ENCODE measurements at places on chromosomes 1 and 21. TPM values are rescaled to one million over a fixed set of nuclear protein-coding genes. Genes with fewer than 3 reads are reported as not detected.
A peak's percentile ranks its signal among the peaks of the same experiment; 100 is the strongest.

DNA sequence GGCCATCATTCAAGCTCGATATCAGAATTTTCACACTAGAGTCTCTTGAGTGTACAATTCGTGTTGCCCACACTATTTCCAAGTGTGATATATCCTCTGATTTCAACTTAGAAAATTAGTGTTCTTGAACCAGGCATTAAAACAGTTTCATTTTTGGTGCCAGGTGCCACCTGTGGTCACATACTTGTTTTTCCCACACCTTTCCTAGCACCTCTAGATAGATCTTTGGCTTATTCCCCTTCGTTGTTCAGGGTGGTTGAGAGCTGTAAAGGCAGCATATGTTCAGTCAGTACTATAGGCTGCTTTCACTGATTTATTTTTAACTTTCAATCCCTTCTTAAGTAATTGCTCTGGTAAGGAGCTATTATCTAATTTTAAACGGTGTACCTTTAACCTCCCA lies 131.1 kb downstream of the NEK7 start:
- DNase-seq = no peak
- no peaks in the 10 kb centered on the region for H3K27me3 ChIP-seq
- H3K36me3 ChIP-seq = no peaks in the 10 kb centered on the region
- H3K27ac ChIP-seq = no peak overlapping the region
- H3K4me1 ChIP-seq = no peaks in the 10 kb centered on the region
- no peak overlapping the region for H3K4me3 ChIP-seq

DNA sequence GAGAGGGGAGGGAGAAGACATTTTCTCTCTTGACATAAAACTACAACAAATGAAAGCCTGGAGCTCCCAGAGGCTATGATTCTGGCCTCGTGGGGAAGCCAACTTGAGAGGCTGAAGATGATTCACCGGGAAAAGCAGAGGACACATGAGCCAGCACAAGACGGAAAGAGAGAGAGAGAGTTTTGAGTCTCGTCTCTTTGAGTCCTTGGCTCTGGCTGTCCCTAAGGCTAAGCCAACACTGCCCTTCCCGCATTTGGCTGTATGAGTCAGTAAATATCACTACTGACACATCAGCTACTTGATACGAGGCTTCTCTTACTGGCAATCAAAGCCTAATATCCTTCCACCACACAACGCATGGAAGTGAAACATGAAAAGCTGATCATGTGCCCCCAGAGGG lies 95.5 kb downstream of the GRIK3 start:
- DNase-seq = no peak
- no peaks in the 10 kb centered on the region for H3K36me3 ChIP-seq
- no peak overlapping the region for H3K27ac ChIP-seq
- H3K27me3 ChIP-seq = peaks cover 22% of the 10 kb centered on the region
- no peak overlapping the region for H3K4me3 ChIP-seq

Gene WNT2B
- 3.7 TPM for polyA plus RNA-seq

GRCh38 chr1:222769971-222770620 lies 33.1 kb downstream of the FAM177B start:
- H3K36me3 ChIP-seq = no peaks in the 10 kb centered on the region
- no peaks in the 10 kb centered on the region for H3K27me3 ChIP-seq
- H3K4me3 ChIP-seq = no peak overlapping the region

DNA sequence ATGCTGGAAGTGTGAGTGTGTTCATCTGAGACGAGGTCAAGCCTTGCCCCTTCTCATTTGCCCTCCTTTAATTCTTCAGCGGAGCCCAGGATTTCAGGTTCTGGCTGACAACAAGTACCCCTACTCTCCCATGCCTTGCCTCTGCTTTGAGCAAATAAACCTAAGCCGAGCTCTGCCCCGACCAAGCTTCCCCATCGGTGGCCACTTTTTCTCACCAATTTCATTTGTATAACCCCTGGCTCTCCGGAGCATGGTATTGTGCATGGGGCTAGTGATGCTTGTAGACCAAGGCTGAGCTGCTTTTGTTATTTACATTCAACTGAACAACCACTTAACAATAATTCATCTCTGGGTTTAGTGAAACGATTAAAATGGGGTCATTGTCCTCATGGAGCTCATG lies 100.2 kb upstream of the RAB3GAP2 start:
- H3K27ac ChIP-seq = no peak overlapping the region
- no peak for DNase-seq
- no peaks in the 10 kb centered on the region for H3K27me3 ChIP-seq

Gene LCE6A
- not detected for polyA plus RNA-seq

DNA sequence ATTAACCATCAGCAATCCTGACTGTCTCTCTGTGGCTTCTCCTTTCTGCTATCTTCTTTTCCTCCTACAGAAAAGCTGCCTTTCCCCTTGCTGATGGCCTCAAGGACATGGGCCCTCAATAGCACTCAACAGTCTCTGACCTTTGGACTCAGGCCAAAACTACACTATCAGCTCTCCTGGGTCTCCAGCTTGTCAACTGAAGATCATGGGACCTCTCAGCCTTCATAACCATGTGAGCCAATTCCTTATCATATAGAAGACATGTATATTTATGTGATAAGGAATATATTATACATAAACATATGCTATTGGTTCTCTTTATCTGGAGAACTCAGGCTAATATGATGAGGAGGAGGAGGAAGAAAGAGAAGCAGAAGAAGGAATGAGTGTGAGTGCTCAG lies 91.8 kb upstream of the GJB5 start:
- H3K4me3 ChIP-seq = no peak overlapping the region
- no peaks in the 10 kb centered on the region for H3K27me3 ChIP-seq
- peak overlapping the region; percentile 22 for H3K27ac ChIP-seq
- peak; percentile 49 for DNase-seq
- no peaks in the 10 kb centered on the region for H3K4me1 ChIP-seq

Gene BEND5
- polyA plus RNA-seq = 6.2 TPM

DNA sequence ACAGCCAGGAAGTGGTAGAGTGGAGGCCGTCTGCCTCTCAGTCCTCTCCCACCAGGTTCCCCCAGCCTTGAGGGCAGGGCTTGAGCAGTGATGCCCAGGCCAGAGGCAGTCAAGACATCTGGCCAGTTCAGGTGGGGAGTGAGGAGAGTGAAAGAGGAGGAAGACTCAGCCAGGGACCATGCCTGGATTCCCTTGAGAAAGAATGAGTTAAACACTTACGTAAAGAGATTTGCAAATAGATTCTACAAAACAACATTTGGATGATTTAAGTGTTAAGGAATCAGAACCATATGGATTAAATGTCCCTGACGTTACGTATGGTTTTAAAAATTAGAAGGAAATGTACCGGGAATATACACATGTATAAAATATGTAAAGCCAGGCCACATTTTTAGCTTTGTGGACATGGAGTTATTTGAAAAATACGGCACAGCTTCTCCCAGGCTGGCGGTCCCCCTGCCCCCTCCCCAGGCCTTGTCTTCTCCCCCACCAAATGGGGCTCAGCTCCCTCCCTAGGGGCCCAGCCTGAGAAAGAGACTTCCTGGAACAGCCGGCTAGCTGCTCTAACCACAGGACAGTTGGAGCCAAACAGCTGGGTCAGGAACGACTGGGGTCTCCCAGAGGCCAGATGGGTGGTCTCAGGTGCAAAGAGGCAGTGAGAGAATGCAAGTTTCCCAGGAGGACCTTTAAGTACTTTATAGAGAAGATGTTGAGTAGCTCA lies 188.3 kb upstream of the EDN2 start:
- DNase-seq = no peak
- peaks cover 16% of the 10 kb centered on the region for H3K4me1 ChIP-seq
- peak overlapping the region; percentile 85 for H3K27ac ChIP-seq
- no peaks in the 10 kb centered on the region for H3K36me3 ChIP-seq
- H3K27me3 ChIP-seq = no peaks in the 10 kb centered on the region
- H3K4me3 ChIP-seq = no peak overlapping the region

GRCh38 chr21:44940116-44940631 lies 345 bp downstream of the SLX9 start:
- H3K4me1 ChIP-seq = peaks cover 17% of the 10 kb centered on the region
- DNase-seq = no peak
- H3K27me3 ChIP-seq = no peaks in the 10 kb centered on the region
- H3K27ac ChIP-seq = peak overlapping the region; percentile 72
- no peaks in the 10 kb centered on the region for H3K36me3 ChIP-seq

DNA sequence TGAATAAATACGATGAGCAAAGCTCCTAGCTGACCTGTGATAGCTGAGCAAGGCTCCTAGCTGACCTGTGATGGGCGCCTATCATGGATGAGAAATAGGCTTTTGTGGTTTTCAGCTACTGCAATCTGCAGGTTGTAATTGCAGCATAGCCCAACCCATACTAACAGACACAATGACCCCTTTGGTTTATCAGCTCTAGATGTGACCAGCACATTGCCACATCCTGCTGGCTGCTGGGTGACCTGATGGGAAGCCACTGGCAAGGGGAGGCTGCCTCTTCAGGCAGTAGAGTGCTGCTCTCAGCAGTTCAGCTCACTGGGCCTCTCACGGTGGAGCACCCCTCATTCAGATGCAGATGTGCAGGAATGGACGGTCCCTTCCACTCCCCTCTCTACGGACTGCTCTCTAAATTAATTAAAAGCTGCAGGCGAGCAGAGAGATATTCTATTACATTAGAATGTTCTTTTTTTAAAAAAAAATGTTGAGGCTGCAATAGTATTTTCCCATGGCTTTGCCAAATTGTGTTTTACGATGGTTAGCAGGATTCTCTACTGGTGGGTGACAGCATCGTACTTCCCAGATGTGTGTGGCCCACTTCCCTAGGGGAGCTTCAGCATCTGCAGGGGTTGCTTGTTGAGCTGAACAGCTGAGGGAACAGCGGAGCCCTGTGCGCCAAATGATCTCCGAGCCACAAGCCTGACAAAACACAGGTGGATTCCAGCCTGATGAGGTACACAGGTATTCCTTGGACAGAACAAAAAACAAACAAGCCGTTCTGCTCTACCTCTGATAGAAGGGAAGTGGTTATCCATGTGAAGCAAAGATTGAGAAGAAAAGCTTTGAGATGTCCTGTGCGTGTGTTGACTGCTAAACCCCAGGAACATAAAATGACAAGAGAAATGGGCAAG lies 65.0 kb downstream of the SYT6 start:
- no peak overlapping the region for H3K27ac ChIP-seq
- no peak overlapping the region for H3K4me3 ChIP-seq

DNA sequence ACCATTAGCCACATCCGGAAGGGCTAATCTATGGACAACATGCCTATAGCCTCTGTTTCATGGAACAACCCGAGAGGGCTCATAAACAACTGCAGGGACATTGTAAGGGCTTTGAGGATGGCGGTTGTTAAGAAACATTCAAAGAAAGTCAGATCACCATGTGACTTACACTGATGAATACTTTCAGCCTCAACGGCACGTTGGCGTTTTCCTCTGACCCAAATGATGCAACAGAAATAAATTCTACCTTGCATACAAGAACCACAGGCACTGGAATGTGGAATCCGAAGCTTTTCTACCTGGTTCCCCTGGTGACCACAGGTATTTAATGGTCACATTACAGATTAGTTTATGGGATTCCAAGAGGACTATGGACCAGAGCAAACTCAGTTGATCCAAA lies 107.0 kb downstream of the CLIC6 start:
- H3K4me1 ChIP-seq = no peaks in the 10 kb centered on the region
- no peak overlapping the region for H3K4me3 ChIP-seq
- DNase-seq = no peak

GRCh38 chr1:2414297-2414958 lies 2.1 kb upstream of the PEX10 start:
- peaks cover 22% of the 10 kb centered on the region for H3K4me1 ChIP-seq
- H3K4me3 ChIP-seq = no peak overlapping the region
- no peaks in the 10 kb centered on the region for H3K36me3 ChIP-seq
- peak; percentile 86 for DNase-seq

Gene GBP6
- not detected for polyA plus RNA-seq

DNA sequence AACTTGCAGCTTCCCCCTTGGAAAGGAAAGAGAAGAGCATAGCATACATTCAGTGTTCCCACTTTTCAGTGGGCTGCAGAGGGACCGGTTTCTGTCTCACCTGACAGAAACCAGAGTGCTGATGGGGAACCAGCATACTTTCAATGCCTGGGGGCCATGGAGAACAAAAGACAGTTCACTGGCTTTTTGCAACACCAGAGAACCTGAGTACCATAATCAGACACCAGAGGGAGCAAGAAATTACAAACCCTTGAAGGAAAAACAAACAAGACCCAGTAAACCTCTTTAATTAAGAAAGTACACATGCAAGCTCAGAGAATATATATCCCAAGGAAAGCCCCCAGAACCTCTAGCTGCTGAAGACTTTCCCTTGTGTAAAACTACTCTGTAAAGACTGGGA lies 51.1 kb downstream of the CSMD2 start:
- H3K27me3 ChIP-seq = no peaks in the 10 kb centered on the region

Gene CAMSAP2
- 12.5 TPM for polyA plus RNA-seq

- no peak overlapping the region for H3K27ac ChIP-seq
- H3K4me1 ChIP-seq = no peaks in the 10 kb centered on the region
- no peaks in the 10 kb centered on the region for H3K27me3 ChIP-seq
- no peak overlapping the region for H3K4me3 ChIP-seq
These were observed 55.2 kb downstream of the BRWD1 start for GRCh38 chr21:39258207-39258606.

DNA sequence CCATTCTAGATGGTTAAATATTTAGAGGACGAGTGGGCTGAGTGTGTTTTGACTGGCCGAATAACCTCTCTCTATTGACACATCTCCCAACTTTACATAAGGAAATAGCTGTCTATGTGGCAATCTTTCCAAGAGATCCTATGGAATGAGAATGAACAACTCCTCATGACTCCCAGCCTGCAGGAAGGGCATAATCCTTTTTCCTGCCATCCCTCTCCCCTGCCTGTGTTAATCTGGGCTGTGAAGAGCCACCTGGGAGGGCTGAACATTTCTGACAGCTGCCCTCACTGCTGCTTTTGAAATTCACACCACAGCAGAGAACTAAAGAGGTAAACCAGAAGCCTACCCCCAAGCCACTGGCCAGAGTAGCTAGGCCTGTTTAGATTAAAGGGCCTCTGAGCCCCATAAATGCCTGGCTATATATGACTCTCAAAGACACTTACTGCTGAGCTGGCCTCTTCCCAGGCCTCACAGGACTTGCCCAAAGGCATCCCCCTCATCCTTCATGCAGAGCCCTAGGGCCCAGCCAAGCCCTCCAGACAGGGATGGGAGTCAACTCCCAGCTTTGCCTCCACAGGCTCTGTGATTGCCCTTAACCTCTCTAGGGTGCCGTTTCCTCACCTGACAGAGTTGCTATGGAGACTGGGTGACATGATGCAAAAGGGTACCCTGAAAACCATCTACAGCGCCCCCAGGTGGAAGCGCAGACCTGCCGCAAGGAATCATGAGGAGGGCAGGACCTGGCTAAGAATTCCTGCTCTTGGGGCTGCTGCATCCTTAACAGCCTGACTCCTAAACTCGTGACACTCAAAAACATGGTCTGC lies 42.0 kb upstream of the LDLRAP1 start:
- H3K4me1 ChIP-seq = peaks cover 48% of the 10 kb centered on the region
- no peaks in the 10 kb centered on the region for H3K27me3 ChIP-seq
- H3K4me3 ChIP-seq = no peak overlapping the region
- no peaks in the 10 kb centered on the region for H3K36me3 ChIP-seq
- peak; percentile 77 for DNase-seq

DNA sequence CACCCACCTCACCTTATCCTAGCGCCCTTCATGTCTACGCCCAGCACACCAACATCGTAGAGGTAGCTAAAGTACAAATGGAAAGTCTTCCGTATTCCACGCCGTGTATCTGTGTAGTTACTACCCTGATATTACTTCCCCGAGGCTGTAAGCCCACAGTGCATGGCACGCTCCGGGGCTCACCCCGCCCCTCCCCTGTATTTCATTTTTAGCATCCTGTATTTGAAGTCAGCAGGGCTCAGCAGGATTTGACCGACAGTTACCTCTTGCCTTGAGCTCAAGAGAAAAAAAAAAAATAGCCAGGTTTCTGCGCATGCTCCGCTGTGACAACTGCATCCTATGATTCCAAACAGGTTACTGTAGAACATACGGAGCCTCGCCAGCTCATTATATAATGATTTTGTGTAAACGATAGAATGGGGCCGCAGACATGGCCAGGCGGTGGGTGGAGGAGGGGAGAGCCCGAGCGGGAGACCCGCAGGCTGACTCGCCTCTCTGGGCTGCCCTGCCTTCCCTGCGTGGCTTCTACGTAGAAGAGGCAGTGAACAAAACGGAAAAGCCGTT lies 1.3 kb downstream of the ABCG1 start:
- peaks cover 14% of the 10 kb centered on the region for H3K4me1 ChIP-seq
- peak overlapping the region; percentile 22 for H3K4me3 ChIP-seq
- peak overlapping the region; percentile 26 for H3K27ac ChIP-seq

Measured in hepatocyte (in vitro differentiated cells).